ENCODE measurements at places on chromosomes 16 and 17. TPM values are rescaled to one million over a fixed set of nuclear protein-coding genes. Genes with fewer than 3 reads are reported as not detected.

DNA sequence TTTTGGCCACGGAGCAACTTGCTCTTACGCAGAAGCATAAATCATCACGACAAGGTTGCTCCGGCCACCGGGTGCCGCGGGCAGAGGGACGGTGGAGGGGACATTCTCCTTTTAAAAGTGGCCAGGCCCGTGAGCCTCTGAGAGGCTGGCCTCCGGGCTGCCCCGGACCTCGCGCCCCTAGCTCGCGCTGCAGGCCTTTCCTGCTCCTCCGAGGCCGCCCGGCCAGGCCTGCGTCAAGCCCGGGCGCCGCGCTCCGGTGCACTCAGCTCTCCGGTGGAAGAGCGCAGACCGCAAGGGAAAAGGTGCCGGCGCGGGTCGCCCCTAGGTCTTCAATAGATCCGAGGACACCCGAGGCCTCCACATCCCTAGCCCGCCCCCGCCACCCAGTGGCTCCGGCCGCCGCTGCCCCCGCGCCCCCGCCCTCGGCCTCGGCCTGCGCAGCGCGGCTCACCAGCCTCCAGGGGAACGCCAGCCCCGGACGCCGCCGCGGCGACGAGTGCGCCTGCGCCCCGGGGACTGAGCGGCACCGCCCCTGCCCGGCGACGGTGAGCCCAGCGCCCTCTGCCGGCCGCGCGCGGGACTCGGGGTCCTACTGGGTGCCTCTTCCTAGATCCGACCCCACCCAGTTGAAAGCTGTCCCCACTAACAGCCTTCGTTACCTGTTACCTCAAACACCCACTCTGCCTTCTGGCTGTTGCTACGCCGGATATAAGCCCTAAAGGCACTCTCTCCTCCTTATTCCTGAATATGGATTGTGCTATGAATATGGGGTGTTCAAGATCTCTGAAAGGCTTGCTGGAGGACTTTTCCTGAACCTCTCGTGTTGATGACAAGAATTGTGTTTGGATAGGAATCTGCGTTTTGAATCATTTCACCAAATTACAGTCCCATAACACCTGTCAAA lies at the start of gene LYRM9:
TSS of gene LYRM9 (minus strand) at position 500 of the 904 bp plus-strand sequence. CDS start 10,671 bp downstream, outside the sequence.
- peak; percentile 96 for DNase-seq

DNA sequence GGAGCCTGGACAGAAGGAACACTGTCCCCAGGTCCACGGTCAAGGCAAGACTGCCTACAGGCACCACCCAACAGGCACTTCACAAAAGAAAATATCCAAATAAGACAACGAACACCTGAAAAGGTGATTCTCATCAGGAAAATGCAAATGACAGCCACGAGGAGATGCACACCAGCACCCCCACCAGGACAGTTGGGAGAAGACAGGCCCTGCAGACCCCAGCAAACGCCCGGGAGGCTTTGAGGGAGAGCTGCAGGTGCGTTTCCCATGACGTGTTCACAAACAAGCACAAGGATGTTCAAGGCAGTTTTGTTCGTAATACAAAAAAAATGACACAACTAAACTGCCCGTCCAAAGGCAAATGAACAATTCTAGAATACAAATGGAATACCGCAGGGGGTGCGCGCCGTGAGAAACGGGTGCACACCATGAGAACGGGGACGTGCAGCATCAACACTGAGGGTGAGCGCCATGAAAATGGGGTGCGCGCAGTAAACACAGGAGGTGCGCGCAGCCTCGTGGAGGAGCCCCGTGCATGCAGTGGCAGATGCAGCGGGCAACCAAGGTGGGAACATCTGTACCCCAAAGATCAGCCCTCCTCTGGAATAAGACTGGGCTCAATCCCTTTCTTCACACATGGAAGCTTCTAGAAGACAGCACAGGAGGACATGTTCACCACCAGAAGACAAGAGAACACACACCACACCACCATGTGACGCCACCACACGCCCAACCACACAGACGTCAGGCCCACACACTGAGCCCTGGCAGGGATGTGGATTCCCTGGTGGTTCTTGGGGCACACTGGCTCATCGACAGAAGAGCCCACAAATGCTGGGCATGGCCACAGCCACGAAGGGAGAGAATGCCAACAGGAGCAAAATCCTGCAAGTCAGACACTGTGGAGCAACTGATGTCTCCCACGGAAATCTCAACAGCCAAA lies 91.2 kb downstream of the ZNF778 start:
- DNase-seq, result peak; percentile 41

GRCh38 chr17:82664701-82665182 lies 16.5 kb upstream of the WDR45B start:
- DNase-seq, result no peak

DNA sequence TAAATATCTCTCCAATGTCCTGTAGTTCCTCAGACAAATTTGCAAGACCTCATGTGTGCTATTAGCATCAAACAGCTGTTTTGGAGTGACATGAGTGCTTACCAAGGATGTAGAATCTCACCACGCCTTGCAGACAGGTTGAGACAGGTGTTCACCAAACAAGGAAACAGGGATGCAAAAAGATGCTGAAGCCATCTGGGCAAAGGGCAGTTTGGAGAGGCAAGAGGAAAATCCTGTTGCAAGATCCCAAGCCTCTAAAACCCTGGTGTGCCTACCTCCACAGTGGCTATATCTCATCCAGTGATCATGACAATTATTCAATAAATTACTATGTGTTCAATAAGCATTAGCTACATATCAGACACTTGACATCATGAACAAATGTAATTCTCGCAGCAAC lies 373.7 kb downstream of the SOX9 start:
- DNase-seq, result no peak

GRCh38 chr16:49341706-49342105 lies 31.9 kb upstream of the C16orf78 start:
- DNase-seq, result no peak

GRCh38 chr17:29376667-29377270 lies 13.4 kb upstream of the TAOK1 start:
- DNase-seq, result no peak

- DNase-seq, result no peak
Observed at GRCh38 chr16:62149631-62150030, 113.4 kb upstream of the CDH8 start.

DNA sequence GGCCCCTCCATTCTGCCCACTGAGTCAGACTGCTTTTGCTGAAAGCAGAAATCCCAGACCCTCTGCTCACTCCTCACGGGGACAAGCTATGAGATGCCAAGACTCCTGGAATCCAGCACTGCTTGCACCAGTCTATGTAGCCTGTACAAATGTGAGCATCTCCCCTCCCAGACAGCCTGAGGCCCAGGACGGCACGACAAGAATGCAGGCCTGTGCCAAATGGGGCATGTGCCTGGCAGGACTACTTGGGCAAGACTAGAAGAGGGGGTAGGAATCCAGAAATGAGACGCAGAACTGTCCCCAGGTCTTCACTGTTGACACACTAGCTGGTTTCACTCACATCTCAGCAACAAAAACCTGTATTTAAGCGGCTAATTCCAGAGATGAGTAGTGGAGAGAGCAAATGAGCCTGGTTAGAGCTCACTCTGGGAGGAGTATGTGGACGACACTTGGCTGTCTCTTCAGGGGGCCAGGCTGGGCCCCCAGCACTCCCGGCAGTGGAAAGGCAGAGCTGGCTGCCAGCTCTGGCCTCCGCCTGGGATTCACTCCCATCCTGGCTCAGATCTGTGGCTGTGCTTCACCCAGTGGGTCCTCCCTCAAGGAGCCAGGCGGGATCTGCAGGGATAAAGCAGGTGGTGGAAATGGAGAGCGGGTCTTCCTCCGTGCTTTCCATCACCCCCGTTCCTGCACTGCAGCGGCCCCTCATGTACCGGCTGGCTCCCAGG lies 2.9 kb upstream of the MYO1C start:
- no peak for DNase-seq

The GAS2L2 gene
- 0.43 TPM for total RNA-seq

The HSD17B2 gene
- not detected for total RNA-seq

DNA sequence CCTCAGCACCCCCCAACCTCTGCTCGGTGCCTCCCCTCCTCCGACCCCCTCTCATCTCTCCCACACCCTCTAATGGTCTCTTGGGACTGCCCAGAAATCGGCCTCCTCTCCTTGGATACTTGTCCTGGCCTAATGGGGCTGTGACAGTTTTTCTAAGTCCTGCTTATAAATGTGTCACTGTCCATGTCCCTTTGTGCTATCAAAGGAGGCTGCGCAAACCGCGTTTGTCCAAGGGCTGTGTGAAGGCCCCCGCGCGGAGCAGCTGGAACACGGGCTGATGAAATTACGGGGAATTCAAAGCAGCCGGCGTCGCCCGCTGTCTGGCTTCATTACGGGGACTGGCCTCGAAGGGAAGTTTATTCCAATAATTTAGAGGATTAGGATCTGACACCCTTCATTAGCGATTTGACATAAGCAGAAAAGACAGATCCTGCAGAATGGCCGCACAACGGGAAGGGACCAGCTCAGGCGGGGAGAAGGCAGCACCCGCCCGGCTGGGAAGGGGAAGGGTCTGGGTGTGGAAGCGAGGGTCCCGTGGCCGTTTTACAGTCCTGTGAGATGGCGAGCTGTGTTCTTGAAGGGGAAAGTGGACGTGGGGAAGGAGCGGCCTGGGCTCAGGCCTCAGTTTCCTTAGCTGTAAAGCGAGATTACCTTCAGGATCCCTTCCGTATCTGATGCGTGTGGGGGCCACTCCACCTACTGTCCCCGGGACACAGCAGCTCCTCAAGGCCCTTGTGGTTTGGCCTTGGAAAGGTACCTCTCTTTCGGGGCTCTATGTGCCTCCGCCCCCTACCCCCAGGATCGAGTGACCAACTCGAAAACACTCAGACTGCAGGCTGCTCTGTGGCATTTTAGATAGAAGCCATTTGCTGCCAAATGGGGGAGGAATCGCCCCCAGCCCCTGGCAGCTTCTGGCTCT lies 1.6 kb upstream of the WFIKKN2 start:
- DNase-seq, result no peak

The ACSM3 gene
- total RNA-seq, result 11.0 TPM

DNA sequence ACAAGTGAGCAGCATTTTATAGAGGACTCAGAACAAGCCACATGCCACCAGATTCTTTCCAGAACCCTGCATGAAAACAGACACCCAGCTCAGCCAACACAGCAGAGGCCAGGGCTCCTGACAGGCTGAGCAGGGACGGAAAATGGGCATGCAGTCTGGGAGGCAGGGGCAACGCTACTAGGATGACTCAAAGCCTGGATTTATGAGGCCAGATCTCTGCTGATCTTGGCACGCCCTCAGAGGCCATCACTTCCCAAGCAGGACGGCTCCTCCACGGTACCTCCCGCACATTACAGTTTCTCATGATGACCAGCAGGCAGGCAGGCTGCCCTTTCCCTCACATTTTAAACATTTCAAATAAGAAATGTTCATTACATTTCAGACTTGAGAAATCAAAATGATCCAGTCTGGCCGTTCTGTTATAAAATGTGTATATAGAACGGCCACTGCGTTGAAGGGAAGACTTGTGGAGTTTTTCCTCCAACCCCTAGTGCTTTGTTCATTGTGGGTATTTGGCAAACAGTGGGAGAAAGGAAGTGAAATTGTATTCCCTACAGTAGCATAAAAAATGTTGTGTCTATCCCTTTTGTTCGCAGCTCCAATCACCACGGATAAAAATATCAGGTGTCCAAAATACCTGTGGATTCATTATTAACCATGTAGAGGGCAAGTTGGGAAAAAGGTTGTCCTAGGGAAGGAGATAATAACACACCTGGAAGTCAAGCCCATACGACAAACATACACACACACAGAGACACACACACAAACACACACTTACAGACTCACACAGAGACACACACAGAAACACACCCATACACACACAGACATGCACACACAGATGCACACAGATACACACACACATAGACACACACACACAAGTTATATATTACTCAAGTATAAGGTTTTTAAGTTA lies 64.8 kb upstream of the ADAMTS18 start:
- DNase-seq, result no peak

The TP53TG3C gene
- not detected for total RNA-seq

DNA sequence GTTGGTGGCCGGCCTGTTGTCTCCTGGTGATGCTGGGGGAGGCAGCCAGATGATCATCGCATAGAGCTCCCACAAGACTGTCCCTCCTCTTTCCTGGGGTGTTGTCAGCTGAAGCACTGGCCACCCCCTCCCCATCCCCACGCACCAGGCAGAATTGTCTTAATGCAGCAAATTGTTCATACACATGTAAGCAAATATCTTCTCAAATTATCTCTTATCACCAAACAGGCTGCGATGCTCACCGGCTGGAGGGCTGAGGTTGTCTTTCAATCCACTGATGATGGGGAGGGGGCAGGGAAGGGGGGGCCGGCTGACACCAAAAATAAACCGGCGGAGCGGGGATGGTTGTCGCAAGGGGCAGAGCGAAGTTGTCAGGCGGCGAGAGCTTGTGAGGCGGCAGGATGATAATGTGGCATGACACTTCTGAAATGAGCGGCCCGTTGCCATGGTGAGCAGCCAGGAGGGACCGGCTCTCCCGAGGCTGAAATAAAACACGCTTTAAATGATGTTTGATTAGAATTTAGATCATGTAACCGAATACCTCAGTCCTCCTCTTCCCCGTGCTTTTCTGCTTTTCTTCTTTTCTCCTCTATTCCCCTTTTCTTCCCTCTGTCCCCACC lies 59.8 kb downstream of the MRM1 start:
- no peak for DNase-seq

DNA sequence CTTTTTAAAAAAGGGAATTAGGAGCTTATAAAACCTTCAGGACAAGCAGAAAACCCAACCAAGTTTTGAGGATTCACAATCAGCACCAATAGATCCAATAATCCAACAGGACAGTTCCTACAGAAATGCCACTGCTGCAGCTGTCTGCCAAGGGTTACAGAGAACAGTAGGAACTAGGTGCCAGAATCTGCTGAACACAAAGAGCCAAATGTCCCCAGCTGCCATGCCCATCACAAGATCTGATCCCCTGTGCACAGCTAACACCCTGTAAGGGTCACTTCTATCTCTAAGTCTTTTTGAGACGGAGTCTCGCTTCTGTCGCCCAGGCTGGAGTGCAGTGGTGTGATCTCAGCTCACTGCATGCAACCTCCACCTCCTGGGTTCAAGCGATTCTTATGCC lies 262.3 kb downstream of the STX8 start:
- DNase-seq, result no peak

- DNase-seq, result no peak
Observed at GRCh38 chr17:56742601-56743000, 91.1 kb downstream of the C17orf67 start.

The ACSM2A gene
- not detected for total RNA-seq

DNA sequence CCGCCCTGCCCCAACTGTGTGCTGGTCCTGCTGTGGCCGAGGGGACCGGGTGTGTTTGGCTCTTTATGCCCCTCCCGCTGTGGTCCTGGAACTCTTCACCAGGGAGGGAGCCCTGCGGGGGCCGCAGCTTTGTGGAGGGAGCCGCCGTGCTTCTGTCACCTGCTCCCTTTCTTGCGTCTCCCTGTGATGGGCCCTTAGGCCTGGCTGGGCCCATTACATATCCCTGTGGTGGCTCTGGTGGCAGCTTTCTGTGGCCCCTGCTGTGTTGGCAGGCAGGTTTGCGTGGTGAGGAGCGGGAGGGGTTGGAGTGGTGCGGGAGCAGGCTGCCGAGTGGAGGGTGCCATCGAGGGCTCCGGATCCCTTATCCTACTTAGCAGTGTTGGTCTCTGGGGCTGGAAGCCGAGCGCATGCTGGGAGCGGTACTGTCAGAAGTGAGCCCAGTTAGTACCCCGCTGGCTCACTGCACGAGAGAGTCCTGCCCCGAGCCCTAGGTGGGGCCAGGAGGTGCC lies 60.4 kb downstream of the PDPK1 start:
- DNase-seq, result no peak

All from activated naive CD8-positive, alpha-beta T cell treated with anti-CD3 and anti-CD28 coated beads for 36 hours (primary cell).